ENCODE measurements at places on chromosomes 4 and X.

GRCh38 chrX:40152741-40153344 is 55.1 kb upstream of the BCOR start:
- DNase-seq = no peak

- no peak for DNase-seq
Measured at GRCh38 chr4:144714166-144714565, 68.2 kb downstream of the HHIP start.

DNA sequence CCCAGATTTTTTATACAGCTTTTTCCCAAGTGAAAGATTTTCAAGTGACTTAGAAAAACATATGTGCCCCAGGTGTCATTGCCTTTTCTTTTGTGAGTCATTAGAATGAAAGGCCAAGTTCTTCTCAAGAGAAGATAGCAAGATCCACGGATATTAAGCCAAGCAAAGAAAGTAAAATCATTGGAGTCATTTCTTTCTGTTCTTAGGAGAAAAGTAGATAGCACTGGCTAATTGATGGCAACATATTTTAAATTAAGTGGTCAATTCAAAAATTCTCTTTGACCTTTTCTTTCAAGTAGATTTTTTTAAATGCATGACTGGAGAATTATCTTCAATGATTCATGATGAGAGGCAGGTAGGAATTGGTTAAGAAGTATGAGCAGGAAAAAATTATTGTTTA is 94.4 kb downstream of the HHIP start:
- DNase-seq = no peak

GRCh38 chr4:29900336-29900735 is 819.8 kb upstream of the PCDH7 start:
- DNase-seq = no peak

- DNase-seq = no peak
Measured at GRCh38 chrX:15170927-15171326, 99.0 kb downstream of the ASB9 start.

- no peak for DNase-seq
Measured at GRCh38 chr4:168811207-168811606, 198.8 kb downstream of the CBR4 start.

GRCh38 chr4:114078636-114079035 is 99.2 kb upstream of the ARSJ start:
- DNase-seq = no peak

Data from T-cell (primary cell).